ENCODE measurements at places on chromosomes 11 and 22. TPM values are rescaled to one million over a fixed set of nuclear protein-coding genes. Genes with fewer than 3 reads are reported as not detected.

- no peaks in the 10 kb centered on the region for H3K36me3 ChIP-seq
- no peak overlapping the region for H3K4me3 ChIP-seq
- H3K4me1 ChIP-seq: peaks cover 5% of the 10 kb centered on the region
- H3K27me3 ChIP-seq: no peaks in the 10 kb centered on the region
- no peak overlapping the region for H3K27ac ChIP-seq
Measured at GRCh38 chr11:63502252-63502820, 3.5 kb upstream of the LGALS12 start.

Gene TECTA
- 0.17 TPM for polyA plus RNA-seq

DNA sequence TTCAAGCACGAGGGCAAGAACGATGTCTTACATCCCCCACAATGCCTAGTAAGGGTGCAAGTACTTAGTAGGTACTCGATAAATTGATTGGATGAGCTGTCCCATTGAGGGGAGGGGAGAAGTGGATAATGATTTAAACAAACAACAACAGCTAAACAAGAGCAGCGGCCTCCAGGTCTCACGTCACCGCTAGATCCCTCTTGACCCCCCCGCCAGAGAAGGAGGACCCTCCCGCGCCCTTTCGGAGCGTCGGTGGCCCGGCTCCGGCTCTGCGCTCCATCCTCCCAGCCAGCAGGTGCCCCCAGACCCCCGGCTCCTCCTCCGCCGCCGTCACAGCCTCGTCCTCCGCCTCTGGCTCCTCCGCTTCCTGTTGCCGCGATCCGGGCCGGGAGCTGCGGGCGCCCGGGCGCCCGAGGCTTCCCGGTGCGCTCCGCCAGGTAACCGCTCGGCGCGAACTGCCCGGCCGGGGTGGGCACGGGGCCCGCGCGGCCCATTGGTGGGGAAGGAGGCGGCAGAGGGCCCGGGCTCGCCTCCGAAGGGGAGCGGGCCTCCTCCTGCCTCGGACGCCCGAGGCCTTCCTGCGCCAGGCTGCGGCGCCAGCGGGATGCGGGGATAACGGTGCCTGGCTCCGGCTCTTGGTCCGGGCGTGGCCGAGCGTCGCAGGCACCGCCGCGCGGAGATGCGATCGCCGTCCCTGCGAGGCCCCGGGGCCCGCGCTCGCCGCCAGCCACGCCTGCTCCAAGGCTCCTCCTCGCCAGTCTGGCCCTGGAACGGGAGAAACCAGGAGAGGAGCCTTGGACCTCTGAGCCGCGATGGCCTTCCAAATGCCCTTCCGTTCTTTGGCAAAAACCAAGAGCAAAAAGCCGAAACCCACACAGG, at the start of gene TLCD5:
TSS of gene TLCD5 (plus strand) at position 368 of the 879 bp plus-strand sequence. CDS start 2,143 bp downstream, outside the sequence.
- no peaks in the 10 kb centered on the region for H3K36me3 ChIP-seq
- no peaks in the 10 kb centered on the region for H3K27me3 ChIP-seq
- H3K27ac ChIP-seq: peak within 1 kb of the TSS; percentile 88
- DNase-seq: peak; percentile 88
- H3K4me1 ChIP-seq: peaks cover 20% of the 10 kb centered on the region

Gene SCARF2
- polyA plus RNA-seq: 35.2 TPM

Gene BUD13
- 9.9 TPM for polyA plus RNA-seq

DNA sequence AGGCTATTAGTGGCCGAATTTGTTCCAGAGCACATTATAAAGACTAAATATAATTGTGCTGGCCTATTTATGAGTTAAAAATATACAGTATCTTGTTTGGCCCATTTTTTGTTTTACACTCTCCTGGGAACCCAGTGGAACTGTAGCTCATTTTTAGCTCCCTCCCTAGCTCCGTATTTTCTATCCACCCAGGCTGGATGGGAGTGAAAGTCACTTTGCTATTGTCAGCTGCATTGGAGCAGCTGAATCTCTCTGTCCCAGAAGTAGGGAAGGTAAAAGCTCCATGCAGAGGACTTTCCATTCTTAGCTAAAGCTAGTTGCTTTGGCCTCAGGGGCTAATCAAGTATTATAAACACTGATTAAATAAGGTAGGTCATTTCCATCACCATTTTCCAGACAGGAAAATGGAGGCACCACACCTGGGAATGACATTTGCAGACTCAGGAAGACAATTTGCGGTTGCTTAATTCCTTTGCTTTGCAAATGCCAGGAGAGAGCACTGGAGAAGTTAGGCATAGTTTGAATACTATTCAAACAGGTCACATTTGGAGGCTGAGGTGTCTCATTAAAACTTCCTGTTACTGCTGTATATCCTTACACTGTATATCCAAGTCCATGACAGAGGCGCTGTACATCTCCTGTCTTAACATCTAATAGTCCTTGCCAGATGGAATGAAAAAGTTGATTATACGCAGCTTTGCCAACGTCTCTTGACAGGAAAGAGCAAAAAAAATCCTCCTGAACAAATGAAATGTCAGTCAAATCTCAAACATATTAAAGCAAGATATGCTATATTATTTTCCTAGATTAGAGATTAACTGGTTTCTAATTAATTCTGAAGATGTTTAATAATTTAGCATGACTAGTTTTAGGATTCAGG, 338.1 kb upstream of the KIRREL3 start:
- peaks cover 4% of the 10 kb centered on the region for H3K27me3 ChIP-seq
- H3K4me3 ChIP-seq: no peak overlapping the region
- no peaks in the 10 kb centered on the region for H3K4me1 ChIP-seq
- DNase-seq: no peak
- H3K36me3 ChIP-seq: no peaks in the 10 kb centered on the region

- no peak for DNase-seq
- no peaks in the 10 kb centered on the region for H3K27me3 ChIP-seq
- no peak overlapping the region for H3K27ac ChIP-seq
Measured at GRCh38 chr22:40232624-40233023, 54.9 kb downstream of the TNRC6B start.

- H3K4me1 ChIP-seq: peaks cover 23% of the 10 kb centered on the region
- H3K4me3 ChIP-seq: no peak overlapping the region
- DNase-seq: no peak
Measured at GRCh38 chr11:73525611-73526010, 72.3 kb downstream of the FAM168A start.

Gene PIWIL4
- polyA plus RNA-seq: 2.0 TPM

All from hepatocyte (in vitro differentiated cells).